ENCODE measurements at places on chromosomes 16 and 17.

GRCh38 chr17:3693829-3694231, 2.1 kb downstream of the P2RX5 start:
- DNase-seq, result no peak

DNA sequence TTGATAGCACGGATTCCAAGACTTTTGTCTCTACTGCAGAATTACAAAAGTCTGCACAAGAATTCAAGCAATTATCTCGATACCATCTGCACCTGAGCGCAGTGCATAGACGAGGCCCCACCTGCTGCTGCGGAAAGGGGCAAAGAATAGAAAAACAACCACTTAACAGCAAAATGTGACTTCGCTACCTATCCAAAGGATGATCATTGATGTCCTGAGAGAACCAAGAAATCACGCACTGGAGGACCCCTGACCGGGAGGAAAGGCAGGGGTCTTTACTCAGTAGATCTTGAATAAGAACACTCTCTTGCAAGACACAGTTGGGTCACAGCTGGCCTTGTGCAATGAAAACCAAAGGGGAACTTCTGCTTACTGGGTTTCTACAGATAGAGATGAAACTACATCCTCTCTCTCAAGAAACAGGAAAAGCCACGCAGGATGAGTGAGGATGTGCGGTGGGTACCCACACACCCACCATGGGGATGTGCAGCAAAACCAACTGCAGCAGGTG, 147.4 kb upstream of the RPH3AL start:
- no peak for DNase-seq

DNA sequence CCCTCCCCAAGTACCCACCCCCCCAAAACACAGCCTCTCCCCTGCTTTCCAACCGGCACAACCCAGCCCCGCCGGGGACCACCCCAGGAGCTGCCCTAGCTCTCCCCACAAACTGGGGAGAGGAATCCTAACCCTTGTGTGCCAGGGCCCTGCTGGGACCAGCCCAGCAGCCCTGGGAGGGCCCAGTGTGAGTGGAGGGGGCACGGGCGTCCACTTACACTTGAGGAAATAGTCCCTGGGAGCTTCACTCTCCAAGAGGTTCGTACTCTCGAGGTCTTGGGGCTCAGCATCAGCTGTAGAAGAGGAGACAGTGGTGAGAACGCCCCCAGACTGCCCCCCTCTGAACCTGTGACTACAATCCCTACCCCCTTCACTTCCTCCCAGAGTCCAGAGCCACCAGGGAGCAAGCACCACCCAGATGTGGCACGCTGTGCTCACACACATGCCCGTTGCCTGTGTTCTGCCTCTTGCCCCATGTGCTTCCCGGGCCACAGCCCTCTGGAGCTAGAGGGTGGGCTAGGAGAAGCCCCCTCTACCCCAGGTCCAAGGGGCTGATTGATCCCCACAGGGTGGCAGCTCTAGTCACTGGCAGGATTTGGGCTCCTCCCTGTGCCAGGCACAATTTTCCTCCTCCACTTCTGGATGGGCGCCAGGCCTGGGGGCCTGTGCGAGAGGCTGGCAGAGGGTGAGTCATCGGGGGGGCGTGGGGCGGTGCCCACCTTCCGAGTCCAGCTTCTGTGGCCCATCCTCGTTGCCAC, 3.0 kb downstream of the TRIM47 start:
- DNase-seq, result no peak

DNA sequence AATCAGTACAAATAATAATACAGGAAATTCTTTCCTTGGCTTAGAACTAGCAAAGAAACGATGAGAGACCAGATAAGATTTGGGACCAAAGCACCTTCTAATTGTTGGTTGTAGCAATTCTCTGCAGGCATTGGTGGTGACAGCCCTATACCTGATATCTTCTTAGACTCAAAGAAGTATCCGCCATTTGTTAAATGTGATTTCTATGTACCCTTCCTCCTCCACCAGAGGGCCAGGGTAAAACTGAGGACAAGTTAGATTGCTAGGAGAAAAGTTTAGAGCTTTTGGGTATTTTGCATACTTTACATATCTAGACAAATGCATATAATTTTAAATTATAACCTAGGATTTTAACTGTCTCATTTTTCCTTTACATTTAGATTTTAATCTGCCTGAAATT, 304.3 kb downstream of the HS3ST4 start:
- no peak for DNase-seq

- no peak for DNase-seq
Measured at GRCh38 chr17:74239172-74239571, 25.8 kb downstream of the TTYH2 start.

GRCh38 chr17:78241277-78242023, 10.0 kb downstream of the TMEM235 start:
- no peak for DNase-seq

GRCh38 chr17:75114552-75115314, 5.0 kb downstream of the ARMC7 start:
- no peak for DNase-seq

DNA sequence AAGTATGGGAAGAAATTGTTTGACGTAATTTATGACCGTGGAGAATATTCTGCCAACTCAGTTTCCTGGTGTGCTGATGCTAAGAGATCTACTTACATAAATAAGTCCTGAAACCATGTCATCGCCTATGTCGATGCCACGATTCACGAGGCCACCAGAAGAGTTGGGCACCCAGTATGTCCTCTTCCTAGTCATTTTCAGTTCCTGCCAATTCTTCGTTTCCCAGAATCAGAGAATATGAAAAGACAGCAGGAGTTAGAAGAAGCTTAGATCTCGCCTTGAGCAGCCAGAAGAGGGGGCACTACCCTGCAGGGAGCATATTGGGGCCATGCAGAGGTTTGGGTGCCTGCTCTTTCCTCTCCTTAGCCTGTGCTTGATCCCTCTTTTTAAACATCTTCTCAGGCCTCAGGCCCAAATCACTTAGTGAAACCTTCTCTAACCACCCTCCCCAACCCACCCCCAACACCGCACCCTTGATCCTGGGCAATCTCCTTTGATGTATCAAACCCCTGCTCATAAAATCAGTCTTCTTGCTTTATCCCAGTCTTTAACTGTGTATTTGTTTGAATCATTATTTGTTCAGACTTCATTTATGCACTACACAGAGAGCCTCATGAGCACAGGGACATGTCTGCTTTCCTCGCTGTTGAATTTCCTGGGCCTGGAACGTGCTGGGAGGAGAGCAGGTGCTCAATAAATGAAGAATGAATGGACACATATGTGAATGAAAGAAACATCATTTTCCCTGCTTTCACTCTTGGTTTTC, 12.2 kb upstream of the LONP2 start:
- no peak for DNase-seq

DNA sequence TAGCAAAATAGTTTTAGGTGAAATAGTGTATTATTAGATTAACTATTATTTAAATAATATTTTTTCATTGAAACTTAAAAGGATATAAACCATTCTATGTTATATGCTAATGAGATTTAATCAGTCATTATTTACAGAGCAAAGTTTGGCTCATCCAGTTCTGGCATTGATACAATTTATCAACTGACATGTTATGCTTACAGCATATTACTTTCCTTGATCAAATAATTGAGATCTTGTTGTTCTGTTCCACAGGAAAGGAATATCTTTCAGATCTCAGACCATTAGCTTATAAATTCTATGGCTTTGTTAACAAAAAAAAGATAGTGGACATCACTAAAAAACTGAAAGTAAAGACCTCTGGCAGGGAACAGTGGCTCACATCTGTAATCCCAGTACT, 403.0 kb downstream of the ZFHX3 start:
- DNase-seq, result no peak

DNA sequence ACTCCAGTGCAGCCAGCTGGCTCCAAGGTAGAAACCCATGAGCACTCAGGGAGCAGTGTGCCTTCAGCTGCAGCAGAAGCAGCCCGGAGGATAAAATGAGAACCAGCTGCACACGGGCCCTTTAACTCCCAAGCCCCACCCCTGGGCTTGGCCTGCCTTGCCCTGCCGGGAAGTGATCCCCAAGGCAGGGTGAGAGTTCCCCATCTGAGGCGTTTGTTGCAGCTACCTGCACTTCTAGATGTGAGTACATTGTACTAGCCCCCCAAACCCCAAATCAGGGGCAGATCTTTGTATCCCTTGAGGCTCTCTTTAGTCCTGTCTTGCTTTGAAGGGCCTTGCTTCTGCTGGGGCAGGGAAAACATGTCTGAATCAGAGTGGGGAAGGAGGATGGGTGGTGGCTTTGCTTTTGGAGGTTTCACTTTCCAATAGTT, at the start of gene MVP:
Gene MVP (plus strand): TSS at position 192 of the 431 bp plus-strand sequence. CDS start 10,088 bp downstream, outside the sequence.
- DNase-seq, result no peak

GRCh38 chr16:70572050-70572925, 48.7 kb downstream of the SF3B3 start:
- DNase-seq, result no peak

- DNase-seq, result no peak
Measured at GRCh38 chr17:61464130-61464842, 12.1 kb downstream of the TBX4 start.

GRCh38 chr16:85781695-85782370, 17.5 kb downstream of the EMC8 start:
- DNase-seq, result no peak

DNA sequence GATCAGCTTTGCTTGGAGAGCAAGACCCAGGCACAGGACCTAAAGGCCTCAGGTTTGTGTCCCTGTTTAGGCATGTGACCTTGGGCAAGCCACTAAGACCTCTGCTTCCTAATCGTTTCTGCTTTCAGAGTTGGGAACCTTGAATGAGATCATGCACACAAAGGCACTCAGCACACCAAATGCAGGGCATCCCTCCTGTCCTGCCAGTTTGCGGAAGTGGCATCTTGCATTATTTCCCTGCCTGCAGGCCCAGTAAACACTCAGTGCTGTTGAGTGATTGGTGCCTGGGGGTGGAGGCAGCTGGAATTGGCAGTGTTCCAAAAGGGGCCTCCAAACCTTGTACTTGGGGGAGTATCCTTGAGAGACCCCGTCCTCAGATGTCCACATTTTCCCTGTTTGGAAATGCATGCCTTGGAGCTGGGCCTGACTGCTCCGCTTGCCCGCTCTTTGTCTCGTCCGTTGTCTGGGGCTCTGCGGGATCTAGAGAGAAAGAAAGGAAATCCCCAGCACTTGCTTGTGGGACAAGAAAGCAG, 28.7 kb downstream of the MRM1 start:
- no peak for DNase-seq

- peak; percentile 77 for DNase-seq
Measured at GRCh38 chr17:77724876-77725615, 233.5 kb upstream of the TNRC6C start.
